ENCODE measurements at places on chromosomes 3 and 15. TPM values are rescaled to one million over a fixed set of nuclear protein-coding genes. Genes with fewer than 3 reads are reported as not detected.

The C3orf62 gene
- total RNA-seq, result 2.9 TPM

The A4GNT gene
- not detected for total RNA-seq

The FGF7 gene
- 135 TPM for total RNA-seq

The TTC23 gene
- total RNA-seq, result 26.4 TPM

The TUSC2 gene
- total RNA-seq, result 19.0 TPM

The ILDR1 gene
- not detected for total RNA-seq

The SMCO1 gene
- total RNA-seq, result not detected

The TRIM71 gene
- 0.42 TPM for total RNA-seq

The DHFR2 gene
- 5.9 TPM for total RNA-seq

The MYH15 gene
- total RNA-seq, result not detected
